Skeletal muscle cell (primary cell): ENCODE measurements at places on chromosomes 6 and 20.

DNA sequence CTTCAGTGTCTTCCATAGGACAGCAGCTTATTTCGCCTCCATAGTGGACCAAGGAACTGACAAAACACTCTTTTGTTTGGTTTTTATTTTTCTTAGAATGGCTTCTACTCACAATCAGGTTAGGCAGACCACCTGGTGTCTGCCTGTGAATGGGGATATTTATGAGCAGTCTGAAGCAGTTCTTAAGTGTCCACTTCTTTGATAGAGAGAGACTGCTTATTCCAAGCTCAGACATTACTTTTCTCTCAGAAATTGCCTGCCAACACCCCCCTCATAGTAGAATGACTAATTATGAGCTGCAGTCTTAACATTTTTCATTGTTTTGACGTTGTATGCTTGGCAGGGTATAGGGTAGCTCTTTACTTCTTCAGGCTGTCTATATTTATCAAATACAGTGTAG lies 174.7 kb downstream of the ZFAND3 start:
- DNase-seq = no peak

GRCh38 chr20:40891351-40891750 lies 137.3 kb upstream of the TOP1 start:
- no peak for DNase-seq

DNA sequence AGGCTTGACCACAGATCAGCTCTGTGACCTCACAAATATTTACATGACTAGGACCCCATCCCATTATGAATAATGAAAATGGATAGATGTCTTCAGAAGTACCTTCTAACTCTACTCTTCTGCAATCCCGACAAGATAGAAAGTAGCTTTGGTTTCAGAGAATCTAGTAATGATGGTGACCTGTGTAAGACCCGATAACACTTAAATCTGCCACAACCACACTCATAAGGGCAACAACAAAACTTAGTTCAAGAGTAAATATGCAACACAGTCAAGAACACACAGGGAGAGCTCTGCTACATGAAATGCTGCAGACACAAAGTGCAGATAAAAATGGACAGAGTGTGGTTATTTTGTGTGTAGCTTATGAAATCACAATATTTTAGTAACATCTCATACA lies 9.6 kb downstream of the CHD6 start:
- no peak for DNase-seq

DNA sequence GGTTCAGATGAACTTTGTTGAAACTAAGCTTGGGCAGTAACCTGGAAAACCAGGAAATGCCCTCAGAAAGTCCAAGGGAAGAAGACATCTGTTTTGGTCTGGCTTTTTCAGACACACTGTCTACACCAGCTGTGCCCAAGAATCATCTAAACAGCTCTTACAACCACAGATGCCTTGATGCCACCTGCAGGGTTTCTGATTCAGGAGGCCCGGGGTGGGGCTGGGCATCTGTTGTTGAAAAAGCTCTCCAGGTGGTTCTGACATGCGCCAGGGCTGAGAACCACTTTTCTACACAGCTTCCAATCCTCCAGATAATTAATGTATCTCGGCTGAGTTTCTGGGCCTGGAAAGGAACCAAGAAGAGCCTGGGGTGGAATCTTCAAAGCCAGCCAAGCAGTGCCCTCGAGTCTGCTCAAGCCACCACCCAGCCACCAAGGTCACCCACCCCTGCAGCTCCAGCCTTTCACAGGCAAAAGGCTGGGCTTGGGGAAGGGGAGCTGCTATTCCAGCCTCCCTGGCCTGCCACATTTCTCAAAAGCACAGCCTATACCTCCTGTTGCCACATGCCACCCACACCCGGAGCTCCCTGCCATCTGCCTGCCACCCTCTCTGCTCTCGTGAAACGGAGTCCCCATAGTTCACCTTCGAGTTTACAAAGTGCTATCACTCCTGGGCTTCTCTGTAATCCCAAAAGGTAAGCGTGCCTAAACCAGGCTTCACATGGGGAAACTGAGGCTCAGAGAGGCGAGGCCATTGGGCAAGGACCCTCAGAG lies 9.4 kb downstream of the MDGA1 start:
- DNase-seq = no peak

- DNase-seq = no peak
These were observed 200.5 kb upstream of the MCHR2 start for GRCh38 chr6:100194535-100194934.

DNA sequence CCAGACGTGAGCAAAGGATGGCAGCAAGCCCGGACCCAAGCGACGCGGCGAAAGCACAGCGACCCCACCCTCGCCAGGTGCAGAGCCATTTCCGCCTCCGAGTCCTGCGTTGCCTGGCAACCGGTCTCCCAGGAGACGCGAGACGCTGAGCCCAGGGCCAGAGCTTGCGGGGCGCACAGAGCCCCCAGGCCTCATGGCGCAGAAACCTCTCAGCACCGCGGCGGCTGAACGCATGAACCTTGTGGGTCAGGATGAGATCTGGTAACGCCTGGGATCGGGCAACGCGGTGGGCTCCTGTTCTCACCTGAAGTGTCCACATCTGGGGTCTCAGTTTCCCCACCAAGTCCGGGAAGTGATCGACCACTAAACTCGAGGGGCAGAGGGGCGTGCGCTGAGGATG lies 77.7 kb downstream of the ANKRD60 start:
- no peak for DNase-seq

- peak; percentile 81 for DNase-seq
These were observed 341.2 kb downstream of the CD83 start for GRCh38 chr6:14458669-14459266.

DNA sequence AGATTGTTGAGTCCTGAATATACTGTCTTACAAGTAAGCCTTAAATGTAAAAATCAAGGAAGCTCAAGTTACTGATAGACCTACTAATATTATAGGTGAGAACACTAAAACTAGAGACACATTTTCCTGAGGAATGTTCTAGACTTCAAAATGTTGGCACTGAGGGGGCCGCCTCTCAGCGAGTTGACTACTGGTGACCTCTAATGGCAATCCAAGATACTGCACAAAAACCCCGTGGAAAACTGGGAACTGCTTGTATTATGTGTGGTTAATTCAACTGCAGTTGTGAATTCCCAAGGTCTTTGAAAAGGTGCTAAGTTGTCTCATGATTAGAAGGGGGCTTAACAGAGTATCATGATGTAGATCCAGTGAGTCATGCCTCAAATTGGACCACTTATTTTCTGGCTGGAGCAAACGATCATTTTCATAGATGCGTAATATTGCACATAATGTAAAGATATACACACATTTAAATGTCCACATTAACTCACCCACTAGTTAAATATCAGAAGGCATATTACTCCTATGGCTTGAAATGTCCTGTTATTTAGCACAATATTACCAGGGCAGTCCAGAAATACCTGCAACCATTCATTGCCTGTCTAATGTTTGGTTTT lies 336.2 kb downstream of the FOXA2 start:
- DNase-seq = no peak

GRCh38 chr6:154463573-154464419 lies 46.7 kb downstream of the CNKSR3 start:
- DNase-seq = no peak

GRCh38 chr6:167515873-167516507 lies 191.1 kb downstream of the TTLL2 start:
- DNase-seq = no peak

- no peak for DNase-seq
These were observed 7.7 kb upstream of the FOXF2 start for GRCh38 chr6:1381481-1382330.

- DNase-seq = no peak
These were observed 20.4 kb downstream of the NR2E1 start for GRCh38 chr6:108186226-108186625.

- no peak for DNase-seq
These were observed 506 bp downstream of the CITED2 start for GRCh38 chr6:139373928-139374356.

DNA sequence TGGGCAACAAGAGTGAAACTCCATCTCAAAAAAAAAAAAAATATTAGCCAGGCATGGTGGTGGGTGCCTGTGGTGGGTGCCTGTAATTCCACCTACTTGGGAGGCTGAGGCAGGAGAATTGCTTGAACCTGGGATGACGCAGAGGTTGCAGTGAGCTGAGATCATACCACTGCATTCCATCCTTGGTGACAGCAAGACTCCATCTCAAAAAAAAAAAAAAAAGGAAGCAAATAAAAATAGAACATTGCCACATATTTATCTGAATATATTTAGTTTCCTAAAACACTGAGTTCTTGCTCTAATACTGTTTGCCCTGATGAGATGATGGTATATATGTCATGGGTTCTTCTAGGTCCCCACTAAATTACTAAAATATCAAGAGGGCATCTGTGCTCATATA lies 28.4 kb downstream of the CASP8AP2 start:
- DNase-seq = no peak

GRCh38 chr6:158262755-158263154 lies 49.5 kb upstream of the TULP4 start:
- DNase-seq = no peak

DNA sequence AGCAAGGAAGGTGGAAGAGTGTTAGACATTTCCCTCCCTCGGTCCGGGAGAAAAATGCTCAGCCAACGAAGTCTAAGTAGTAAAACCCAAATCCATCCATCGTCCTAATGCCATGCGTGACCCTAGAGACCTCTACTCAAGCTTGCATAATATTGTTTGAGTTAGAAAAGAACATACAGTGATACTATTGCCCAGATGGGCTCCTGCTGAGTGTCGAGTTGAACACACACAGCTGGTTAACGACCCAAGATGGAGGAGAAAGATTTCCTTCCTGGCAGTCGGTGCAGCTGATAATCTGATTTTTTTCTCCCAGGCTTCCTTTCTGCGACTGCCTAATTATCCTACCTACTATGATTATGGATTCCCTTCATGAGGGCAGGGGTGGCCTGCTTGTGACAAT lies 164.4 kb upstream of the KCNG1 start:
- no peak for DNase-seq

DNA sequence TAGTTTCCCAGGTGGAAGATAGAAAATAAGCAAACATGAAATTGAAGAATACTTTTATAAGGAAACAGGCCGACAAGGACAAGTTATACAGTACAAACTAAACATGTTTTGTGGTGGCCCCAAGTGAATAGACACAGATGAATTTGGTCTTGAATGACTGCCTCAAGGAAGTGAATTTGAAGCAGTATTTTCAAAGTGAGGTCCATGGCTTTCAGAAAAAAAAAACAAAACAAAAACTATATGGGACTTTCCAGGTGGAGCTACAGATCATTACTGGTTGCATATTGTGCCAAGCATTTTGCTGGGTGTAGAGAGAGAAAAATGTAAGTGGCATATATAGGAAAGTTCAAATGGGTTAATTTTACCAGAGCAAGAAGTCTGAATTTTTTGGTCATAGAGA lies 68.8 kb downstream of the CYB5R4 start:
- DNase-seq = no peak

DNA sequence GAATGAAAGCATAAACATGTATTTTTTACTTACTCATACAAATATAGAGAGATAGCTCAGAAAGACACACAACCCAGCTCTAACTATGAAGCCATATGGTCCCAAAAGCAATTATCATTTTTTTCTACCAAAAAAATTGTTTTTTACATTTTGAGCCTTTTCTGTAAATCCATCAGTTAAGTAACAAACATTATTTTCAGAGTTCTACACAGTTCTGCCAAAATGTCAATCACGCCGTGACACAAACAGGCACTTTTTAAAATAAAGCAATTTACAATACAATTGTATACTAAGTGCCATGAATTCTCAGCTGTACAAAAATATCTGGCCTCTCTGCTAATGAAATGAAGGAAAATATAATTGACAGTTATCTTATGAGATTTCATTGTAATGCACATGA lies 201.4 kb upstream of the ID4 start:
- DNase-seq = no peak

- DNase-seq = peak; percentile 7
These were observed 186.5 kb upstream of the TSHZ2 start for GRCh38 chr20:52785679-52786078.

DNA sequence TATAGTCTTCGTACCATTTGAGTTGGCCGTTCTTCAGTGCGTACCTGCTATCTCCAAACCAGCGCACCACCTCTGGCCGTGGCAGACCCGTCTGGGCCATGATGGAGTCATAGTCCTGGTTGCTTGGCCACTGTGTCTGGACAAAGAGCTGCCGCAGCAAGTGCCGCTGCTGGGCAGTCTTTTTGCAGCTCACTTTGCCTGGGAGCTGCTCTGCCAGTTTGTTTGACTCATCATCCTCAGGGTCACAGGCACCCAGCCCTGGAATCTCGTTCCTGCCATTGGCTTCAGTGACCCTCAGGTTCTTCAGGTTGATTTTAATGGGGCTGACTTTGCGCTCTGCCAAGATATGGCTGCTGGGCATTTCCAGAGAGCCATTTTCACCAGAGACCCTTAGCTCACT lies 65.1 kb downstream of the PLCG1 start:
- DNase-seq = no peak

DNA sequence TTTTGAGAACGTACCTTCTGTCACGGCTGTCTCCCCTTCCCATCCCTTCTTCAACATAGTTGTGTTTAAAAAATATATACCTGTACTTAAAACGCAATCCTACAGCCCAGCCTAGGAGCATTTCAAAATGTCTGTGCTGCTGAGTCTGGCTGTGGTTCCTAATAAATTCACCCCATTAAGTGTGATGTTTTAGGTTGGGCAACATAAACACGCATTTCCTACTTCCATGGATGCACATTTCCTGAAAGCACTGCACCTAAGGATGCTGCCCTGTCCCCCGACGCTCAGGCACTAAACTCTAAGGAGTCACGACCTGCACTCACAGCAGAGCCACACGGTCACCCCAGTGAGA lies 1.2 kb downstream of the REV3L start:
- DNase-seq = no peak

DNA sequence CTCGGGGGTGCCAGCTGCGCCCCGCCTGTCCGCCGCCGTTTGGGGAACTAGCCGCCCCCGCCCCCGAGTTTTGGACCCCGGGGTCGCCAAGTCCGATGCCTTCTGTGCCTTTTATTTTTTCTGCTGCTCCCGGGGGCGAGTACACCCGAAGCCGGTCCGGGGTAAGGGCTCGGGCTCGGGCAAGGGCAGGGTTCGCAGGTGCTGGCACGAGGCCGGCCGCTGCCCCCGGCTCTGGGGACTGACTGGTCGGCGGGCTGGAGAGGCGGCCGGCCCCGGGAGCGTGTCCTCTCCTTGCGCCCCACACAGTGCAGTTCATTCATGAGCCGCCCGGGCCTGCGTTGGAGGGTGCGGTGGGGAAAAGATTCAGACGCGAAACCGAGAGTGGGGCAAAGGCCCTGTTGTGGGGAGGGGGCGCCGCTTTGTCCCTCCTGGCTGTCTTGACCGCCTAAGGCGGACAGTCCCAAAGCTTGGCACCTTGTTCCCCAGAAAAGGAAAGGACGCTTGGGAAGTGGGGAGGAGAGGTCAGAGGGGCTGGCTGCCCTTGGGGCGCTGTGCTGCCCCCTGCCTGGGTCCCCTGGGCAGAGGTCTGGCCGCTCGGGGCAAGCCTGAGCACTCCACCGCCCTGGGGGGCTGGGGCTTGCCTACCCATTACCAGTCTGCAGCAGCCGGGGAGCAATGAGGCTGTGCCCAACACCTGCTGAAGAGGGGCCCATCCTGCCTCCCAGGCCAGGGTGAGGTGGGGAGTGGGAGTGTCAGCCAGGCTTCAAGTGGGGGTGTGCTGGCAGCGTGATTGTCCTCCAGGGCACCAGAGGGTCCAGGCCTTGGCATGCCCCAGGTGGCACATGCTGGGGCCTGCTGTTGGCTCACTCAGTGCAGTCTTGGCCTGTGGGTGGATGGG lies 915 bp downstream of the TMEM63B start:
- DNase-seq = no peak
